ENCODE measurements at places on chromosomes 2 and 18.

- DNase-seq, result no peak
These were observed 147.3 kb downstream of the RDH14 start for GRCh38 chr2:18412980-18413675.

DNA sequence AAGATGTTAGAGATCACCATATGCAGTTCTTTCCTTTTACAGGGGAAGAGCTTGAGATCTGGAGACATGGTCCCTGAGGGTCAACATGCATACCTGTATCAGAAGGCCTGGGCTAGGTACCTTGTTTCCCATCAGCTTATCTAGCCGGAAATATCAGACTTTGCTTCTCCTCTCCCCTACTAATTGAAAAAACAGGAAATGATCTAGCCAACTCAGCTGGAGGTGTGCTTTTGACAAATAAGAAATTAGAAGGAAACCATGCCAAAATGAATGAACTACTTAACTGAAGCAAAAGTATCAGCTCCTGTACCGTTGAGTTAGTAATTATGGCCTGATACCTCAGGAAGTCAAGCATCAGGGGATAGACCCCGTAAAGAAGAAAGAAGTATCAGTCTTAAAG is 20.4 kb downstream of the PKP4 start:
- no peak for DNase-seq

GRCh38 chr2:70569559-70569958 is 15.9 kb upstream of the TGFA start:
- DNase-seq, result no peak

- DNase-seq, result no peak
These were observed 552.0 kb upstream of the CDH2 start for GRCh38 chr18:28728891-28729290.

GRCh38 chr2:236168110-236169080 is at the start of gene GBX2:
TSS of gene GBX2 (minus strand) at chr2:236168386. CDS start at chr2:236167971, 415 bp downstream.
- DNase-seq, result no peak

DNA sequence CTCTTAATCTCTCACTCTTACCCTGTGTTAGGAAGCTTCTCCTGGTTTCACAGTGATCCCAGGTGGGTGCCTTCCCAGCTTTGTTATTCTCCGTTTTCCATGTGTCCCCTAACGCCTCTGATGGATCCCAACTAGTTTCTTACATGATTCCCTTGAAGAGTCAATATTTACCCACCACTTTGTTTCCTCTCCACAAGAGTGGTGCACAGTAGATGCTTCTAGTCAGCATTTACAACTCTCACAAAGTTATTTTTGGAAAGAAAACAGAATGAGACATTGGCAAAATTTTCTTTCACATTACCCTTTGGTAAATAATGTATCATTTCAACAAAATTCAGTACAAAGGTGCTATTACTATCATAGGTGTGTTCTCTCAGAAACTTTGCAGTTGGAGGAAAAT is 1611.1 kb upstream of the ZEB2 start:
- no peak for DNase-seq

GRCh38 chr2:117956036-117956796 is 57.7 kb downstream of the CCDC93 start:
- no peak for DNase-seq

DNA sequence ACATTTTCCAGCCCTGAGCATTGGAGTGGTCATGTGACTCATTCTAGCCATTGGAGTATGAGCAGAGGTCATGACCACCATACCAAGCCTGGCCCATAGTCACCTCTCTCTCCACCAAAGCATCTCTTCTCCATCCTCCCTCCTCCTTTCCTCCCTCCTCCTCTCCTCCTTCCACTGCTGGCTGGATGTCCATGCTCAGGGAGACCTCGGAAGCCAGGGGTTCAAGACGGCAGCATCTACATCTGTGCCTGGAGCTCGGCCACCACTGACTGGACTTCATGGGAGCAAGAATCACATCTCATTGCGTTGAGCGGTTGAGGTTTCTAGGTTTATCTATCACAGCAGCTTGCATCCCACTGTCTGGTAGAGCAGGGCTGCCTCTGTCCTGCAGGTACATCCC is 252.4 kb downstream of the NDUFA10 start:
- DNase-seq, result no peak

- no peak for DNase-seq
These were observed 63.4 kb downstream of the NCKAP5 start for GRCh38 chr2:133504566-133505505.

DNA sequence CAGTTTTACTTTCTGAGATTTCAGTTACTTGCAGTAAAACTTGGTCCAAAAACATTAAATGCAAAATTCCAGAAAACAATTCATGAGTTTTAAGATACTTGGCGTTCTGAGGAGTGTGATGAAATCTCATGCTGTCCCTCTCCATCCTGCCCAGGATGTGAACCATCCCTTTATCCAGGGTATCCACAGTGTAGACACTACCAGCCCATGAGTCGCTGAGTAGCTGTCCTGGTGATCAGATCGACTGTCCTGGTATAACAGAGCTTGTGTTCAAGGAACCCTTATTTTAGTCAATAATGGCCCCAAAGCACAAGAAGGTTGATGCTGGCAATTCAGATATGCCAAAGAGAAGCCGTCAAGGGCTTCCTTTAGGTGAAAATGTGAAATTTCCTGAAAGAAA is 3.2 kb downstream of the SP100 start:
- no peak for DNase-seq

DNA sequence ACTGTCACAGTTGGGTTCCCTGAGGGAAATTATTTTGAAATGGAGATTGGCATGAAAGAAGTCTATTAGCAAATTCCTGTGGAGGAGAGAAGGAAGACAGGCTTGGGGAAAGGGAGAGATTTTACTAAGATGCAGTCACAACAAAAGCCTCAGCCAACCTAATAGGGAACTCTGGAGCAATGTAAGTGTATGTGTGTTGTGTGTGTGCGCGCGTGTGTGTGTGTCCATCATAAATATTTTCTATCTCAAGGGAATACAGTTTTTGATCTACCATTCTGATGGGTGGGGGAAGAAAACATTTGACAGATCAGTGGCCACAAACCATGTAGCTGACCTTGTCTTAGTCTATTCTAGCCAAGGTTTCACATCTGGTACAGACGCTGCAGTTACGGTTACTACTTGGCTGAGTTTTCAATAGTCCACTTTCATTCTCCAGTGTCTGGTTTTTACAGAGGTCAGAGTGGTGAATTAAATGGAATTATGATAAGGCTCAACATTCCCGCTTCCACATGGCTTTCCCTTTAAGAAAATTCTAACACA is 72.6 kb downstream of the MREG start:
- no peak for DNase-seq

GRCh38 chr18:5162111-5162510 is 34.9 kb downstream of the AKAIN1 start:
- no peak for DNase-seq

- no peak for DNase-seq
These were observed 6.7 kb upstream of the CHCHD5 start for GRCh38 chr2:112577756-112578155.

DNA sequence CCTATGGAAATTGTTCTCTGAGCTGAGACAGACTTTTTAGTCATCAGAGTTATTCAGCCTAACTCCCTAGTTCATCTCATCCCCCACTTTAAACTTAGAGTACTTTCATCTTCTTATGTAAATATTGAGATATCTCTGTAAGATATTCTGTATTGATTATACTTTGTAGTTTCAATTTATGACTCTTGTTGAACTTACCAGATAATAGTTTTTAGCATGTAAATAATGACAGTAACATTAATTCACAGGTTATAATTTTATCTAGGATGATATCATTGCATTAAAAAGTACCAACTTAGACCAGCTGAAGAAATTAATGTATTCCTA is 14.8 kb upstream of the EIF2AK2 start:
- DNase-seq, result no peak

GRCh38 chr2:156792242-156792840 is 356.2 kb downstream of the GPD2 start:
- DNase-seq, result no peak

- DNase-seq, result no peak
These were observed 134.2 kb downstream of the CALCRL start for GRCh38 chr2:187313831-187314230.

GRCh38 chr18:74836296-74837139 is 238.8 kb downstream of the ZNF407 start:
- DNase-seq, result no peak

- peak; percentile 37 for DNase-seq
These were observed 9.7 kb upstream of the OTOS start for GRCh38 chr2:240149943-240150784.

DNA sequence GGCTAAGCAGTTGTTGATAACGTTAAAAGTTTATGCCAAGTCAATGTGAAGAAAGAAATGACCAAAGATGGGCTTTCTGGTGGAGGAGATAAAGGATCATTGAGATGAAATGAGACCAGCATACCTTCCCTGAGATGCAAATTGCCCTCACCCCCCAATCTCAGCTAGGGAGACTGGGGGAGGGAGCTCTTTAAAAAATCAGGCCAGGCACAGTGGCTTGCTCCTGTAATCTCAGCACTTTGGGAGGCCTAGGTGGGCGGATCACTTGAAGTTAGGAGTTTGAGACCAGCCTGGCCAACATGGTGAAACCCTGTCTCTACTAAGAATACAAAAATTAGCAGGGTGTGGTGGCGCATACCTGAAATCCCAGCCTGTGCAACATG is 30.9 kb upstream of the KCMF1 start:
- no peak for DNase-seq

DNA sequence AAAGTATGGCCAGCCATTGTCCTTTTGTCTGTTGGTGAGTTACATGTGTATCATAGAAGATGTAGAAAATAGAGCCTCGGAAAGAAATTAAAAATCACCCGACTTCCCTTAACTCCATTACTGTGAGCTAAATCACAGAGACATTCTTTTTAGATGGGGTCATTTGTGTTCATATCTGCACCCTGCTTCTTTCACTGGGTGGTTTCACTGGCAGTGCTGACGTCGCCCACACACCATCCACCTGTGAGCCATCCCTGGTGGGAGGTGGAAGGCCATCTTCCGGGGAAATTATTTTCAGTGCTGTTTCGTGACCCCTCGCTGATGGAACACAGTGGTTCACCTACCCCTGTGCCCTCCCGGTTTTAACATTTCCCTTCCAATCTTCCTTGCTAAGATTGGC is 21.2 kb downstream of the SH3BP4 start:
- DNase-seq, result no peak

DNA sequence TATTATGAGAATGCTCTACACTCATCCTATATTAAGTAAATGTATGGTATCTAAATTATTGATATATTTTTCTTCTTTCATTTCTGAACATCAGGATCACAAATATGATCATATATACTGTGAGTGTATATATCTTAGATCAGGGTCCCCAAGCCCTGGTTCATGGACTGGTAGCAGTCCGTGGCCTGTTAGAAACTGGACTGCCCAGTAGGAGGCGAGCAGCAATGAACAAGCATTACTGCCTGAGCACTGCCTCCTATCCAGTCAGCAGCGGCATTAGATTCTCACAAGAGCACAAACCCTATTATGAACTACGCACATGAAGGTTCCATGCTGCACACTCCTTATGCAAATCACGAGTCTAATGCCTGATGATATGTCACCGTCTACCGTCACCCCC is 1247.1 kb upstream of the NXPH2 start:
- DNase-seq, result no peak

- no peak for DNase-seq
These were observed 114.2 kb upstream of the ZNF236 start for GRCh38 chr18:76708071-76708721.

- DNase-seq, result no peak
These were observed 108.9 kb downstream of the CD226 start for GRCh38 chr18:69838620-69839411.

DNA sequence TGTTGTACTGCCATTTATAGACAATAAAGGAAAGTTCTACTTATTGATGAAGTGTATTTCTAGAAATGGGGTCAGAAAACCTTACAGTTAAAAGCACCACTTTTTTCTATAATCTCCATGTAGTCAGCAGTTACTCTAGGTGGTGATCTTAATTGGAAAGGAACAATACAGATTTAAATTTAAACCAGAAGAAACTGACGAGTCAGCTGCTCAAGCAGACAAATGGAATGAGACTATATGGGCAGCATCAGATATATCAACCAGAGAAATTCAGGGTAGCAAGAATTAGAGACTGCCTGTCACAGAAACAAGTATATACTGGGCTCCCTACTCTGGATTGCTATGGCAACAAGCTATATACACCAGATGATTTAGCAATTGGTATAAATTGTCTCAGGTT is 99.6 kb upstream of the SCG2 start:
- no peak for DNase-seq

DNA sequence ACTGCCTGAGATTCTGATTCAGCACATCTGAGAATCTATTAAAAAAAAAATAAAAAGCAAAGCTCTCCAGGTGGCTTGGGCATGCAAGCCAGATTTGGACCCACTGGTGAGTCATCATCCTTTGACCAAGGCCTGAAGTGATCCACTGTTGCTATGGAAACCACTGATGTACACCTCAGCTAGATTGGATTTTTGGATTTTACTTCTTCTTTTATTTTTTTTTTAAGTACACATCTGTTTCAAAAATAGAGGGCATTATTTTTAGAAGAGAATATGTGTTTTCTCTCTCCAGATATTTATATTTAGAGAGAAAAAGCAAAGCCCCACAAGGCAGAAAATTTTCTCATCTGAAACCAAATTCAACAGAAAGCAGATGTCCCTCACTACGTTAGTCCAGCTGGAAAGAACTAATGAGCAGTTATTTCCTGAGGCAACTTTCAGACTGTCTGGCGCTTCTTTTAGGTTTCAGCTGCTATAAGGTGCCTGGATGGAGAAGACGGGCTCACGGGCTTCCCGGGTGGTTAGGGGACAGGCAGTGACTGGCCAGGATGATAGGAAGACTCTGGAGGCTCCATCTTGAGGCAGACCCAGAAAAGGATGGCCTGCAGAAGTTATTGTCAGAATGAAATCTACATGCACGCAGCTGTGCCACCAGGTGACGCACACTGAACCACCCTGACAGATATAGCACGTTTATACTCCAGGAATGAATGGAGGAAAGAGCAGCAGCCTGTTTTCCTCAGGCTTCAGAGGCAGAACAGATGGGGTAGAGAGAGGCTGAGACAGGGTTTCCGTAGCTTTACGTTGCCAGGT is 50.5 kb downstream of the MRPL35 start:
- no peak for DNase-seq

DNA sequence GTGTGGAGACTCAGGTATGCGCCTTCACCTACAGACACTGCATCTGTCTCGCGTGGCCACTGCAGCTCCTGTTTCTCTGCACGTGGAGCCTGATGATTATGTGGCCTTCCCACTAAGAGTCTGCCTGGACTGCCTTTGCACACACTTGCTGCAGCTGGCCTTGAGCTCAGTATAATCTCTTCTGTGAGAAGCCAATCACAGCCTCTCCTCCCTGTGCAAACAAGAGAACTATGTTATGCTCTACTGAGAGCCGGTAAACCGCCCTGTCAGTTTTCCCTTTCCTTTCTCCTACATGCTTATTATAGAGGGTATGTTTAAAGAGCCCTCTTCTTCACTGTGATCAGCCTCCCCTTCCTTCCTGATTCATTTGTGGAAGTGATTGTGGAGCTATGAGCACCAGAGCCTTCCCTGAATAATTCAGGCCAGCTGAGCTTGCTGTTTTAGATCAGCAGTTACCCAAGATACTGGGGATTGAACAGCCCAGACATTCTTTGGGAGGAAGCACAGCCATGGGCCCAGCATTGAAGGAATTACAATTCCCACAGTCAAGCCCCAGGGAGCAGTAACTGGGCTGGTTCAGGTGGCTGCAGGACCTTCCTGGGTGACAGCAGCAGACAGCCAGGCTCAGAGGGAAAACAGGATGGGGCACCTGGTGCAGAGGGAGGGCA is 3.7 kb upstream of the TGFA start:
- DNase-seq, result no peak

- no peak for DNase-seq
These were observed 12.9 kb upstream of the POU3F3 start for GRCh38 chr2:104840893-104841585.

GRCh38 chr2:57906152-57906732 is 140.4 kb upstream of the VRK2 start:
- DNase-seq, result peak; percentile 10

Data from activated CD4-positive, alpha-beta T cell treated with anti-CD3 and anti-CD28 coated beads, Interleukin-2, amount 10 ng/mL, durations not matched to agents 7 days and 5 days (primary cell).